Left colon (tissue), 2 donors: ENCODE measurements at places on chromosomes 5 and 9. TPM values are rescaled to one million over a fixed set of nuclear protein-coding genes. Genes with fewer than 3 reads are reported as not detected.

GRCh38 chr5:78076351-78076750, 218.1 kb downstream of the AP3B1 start:
- no peak for DNase-seq

- peak; percentile 72 for DNase-seq
Observed at GRCh38 chr9:127905004-127905728, 5.8 kb upstream of the ST6GALNAC6 start.

- no peak for DNase-seq
Observed at GRCh38 chr9:79489261-79490000, 82.3 kb upstream of the TLE4 start.

- DNase-seq, result no peak
Observed at GRCh38 chr9:107229241-107229741, 53.8 kb upstream of the RAD23B start.

DNA sequence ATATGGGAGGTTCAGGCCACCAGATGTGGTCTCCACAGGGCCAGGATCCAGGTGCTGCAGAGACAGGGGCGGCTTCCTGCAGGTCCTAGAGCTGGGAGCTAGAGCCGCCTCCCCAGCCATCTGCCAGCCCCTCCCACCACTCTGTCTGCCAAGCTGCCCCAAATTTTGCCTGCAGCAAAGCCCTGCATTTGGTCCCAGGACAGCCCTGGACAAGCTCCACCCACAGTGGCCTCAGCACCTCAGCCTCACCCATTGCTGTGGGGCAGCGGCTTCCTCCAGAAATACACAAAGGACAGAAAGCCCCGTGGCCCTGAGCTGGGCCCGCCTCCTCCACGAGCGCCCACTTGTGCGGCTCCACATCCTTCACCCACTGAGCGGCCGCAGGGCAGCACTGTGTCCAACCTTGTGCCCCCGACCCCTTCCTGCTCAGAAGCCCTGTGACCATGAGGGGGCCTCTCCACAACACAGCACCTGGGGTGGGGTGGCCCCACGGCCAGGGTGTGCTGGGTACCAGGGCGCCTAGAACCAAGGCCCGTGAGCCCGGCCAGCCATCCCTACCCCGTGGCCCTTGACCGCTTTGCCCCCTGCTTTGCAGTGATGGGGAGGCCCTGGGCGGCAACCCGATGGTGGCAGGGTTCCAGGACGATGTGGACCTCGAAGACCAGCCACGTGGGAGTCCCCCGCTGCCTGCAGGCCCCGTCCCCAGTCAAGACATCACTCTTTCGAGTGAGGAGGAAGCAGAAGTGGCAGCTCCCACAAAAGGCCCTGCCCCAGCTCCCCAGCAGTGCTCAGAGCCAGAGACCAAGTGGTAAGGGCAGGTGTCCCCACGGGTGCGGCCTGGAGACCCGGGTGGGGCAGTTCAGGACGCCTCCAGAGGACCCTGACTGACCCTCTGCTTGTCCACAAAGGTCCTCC, 3.7 kb upstream of the AJM1 start:
- DNase-seq, result no peak

DNA sequence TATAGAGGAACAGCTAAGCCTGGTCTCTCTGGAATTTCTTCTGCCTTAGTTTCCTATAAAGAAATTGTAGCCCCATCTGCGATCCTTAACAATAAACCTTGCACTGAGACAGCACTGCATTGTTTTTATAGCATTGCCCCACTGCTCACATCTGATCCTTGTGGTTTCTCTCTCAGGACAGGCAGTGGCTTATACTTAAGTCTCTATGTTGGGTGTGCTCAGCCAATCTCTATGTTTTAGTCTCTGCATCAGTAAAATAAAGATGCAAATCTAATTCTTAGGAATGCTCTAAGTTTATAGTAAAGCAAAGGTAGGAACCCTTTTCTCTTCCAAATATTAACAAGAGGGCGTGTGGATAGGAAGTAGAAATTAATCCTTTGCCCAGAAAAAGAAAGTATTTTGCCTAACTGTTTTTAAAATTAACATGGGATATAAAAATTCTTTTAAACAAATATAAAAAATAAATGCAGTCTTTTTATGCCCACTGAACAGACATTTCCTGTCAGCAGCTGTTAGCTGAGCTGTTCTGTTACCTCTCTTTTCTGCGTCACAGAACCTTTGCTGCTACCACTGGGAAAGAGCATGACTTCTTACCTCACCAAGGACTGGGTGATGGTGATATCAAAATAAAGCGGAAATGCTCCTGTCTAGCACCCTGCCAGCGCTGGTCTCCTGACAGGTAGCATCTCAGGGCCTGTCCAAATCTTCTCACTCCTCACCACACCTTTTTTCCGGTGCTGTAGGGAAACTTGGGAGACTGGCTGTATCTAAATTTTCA, 29.5 kb downstream of the MRPS27 start:
- DNase-seq, result no peak

DNA sequence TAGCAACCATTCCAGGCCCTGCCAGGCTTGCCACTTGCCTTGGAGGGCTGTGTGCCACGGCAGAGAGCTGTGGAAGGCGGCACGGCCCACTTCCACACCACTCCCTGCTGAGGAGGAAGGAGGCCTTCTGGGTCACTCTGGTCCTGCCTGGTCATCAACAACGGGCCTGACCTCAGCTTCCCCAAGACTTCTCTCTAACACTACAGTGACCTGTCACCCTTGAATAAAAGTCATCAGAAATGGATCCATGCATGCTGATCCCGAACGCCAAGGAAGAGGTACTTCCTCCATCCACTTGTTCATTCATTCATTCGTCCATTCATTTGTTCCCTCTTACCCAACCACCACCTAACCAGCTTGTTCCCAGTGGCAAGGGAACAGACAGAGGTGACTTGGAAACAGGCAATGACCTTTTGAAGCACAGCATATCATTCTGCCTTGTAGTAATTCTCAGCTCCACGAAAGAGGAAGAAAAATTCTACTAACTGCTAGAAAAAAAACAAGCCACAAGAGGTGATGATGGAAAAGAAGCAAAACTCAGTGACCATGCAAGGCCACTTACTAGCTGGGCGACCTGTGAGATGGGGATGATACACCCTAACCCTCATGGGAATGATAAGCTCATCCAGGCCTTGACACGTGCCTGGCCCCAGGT, 58.6 kb downstream of the STK10 start:
- no peak for DNase-seq

DNA sequence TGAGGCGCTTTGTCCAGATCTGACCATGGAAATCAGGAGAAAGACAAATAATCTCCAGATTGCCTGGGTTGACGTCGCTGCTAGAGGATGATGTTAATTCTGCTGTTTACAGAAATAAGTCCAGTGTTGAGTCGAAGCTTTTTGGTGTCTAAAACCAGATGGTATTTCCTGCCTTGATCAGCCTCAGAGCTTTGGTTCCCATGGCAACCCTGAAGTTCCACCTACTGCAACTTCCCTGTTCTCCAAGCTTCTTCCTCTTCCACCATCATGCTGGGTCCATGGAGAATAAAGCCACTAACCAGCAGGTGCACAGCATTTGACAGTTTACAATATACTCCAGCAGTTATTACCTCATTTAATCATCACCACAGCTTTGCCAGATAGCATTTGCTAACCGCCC, 18.0 kb upstream of the GABBR2 start:
- DNase-seq, result peak; percentile 31

The CTXN3 gene
- total RNA-seq, result not detected

The SLC45A2 gene
- 0.73 TPM for total RNA-seq

The SNCAIP gene
- 1.1 TPM for total RNA-seq
